ENCODE measurements at places on chromosomes 4 and X.

- no peak for DNase-seq
These were observed 6.4 kb downstream of the ARX start for GRCh38 chrX:25009407-25009806.

- DNase-seq, result no peak
These were observed 9.1 kb downstream of the SLC7A3 start for GRCh38 chrX:70921709-70922352.

DNA sequence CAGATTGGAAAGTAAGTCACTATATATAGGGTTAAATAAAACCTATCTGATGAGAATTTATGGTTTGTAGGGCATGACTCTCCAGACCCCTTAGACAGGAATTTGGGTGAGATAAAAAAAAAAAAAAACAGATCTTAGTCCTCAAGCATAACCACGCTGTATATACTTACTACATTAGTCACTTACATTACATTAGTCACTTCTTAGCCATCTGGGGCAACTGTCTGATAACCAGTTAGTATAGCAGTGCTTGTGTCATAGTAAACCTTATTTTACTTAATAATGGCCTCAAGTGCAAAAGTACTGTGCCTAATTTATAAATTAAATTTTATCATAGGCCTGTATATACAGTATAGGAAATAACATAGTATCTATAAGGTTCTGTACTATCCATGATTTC, 60.2 kb upstream of the RPS6KA6 start:
- no peak for DNase-seq

DNA sequence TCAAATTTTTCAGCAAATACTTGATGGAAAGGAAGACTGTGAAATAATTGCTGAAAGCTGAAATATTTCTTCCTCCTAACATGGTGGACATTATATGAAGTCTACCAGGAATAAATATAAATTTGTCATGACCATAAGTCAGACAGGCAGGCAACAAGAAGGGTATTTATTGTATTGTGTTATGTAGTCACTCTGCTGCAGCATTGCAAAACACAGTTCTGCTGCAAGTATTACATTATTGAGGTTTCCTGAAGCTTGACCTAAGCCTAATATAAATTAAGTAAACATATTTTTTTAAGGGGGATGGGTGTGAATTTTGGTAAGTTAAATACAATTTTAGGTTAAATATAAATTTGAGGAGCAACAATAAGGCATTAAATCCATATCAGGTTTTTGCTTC, 60.2 kb upstream of the MAOA start:
- no peak for DNase-seq

- peak; percentile 34 for DNase-seq
These were observed 51.5 kb downstream of the ALPK1 start for GRCh38 chr4:112348488-112349158.

GRCh38 chrX:57074458-57074857, 46.9 kb downstream of the SPIN2B start:
- DNase-seq, result no peak

GRCh38 chr4:128775477-128775876, 34.0 kb upstream of the JADE1 start:
- DNase-seq, result no peak

GRCh38 chrX:155745792-155746191, 133.0 kb upstream of the TMLHE start:
- peak; percentile 71 for DNase-seq

GRCh38 chrX:2383735-2384134, 117.0 kb downstream of the DHRSX start:
- DNase-seq, result no peak

DNA sequence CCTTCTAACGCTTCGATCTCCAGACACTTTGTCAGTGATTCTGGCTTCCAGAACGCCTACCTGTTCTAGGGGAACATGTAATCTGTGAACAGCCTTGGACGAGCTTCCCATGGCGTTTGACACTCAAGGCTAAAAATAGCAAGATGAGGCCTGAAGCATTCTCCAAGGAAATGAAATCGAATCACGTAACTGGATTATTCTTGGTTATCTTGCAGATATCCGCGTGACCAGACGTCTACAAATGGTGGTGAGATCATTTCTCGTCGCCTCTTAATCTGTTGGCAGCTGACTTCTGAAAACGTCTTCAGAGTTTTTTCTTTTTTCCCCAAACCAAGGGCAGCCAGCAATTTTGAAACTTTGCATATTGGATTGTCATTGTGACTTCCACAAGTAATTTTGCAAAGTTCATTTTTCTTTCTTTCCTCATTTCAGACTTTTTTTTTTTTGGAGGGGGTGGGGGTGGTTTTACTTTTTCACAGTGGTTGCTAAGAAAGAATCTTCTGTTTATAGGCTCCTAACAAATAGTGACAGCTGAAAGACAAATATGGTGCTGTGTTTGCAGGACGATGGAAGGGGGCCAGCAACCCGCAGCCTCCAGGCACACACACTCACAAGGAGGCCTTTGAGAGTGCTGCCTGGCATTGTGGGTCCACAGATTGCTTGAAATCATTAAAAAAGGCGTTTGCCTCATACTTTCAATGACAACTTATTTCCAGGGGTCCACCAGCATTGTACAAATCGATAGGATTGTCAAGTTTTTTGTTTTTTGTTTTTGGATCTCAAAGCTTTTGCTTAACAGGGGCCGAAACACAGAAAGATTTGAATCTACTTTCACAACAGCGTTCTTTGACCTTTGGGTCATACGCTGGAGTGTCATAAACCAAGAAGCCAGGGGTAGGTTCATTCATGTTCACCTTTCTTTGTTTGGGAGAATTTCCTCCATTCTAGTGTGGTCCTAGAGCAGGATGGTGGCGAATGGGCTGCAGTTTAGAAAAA, 32.4 kb upstream of the PDLIM3 start:
- DNase-seq, result no peak

DNA sequence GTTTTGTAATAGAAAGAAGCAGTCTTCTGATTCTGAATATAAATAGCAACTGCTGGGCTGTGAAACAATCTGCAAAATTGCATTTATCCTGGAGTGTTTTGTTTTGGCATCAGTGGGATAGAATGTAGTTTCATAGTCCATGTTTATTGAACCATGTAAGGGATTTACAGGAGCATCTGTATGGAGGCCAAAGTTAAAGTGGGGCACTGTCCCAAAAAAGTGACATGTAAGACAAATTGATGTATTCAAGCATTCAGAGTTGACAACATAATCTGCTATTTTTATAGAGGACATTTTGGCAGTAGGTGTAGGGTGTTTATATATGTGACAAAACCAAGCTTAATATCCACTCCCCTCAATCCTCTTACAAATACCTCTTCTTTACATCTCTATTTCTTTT, 200.5 kb upstream of the ANK2 start:
- no peak for DNase-seq

DNA sequence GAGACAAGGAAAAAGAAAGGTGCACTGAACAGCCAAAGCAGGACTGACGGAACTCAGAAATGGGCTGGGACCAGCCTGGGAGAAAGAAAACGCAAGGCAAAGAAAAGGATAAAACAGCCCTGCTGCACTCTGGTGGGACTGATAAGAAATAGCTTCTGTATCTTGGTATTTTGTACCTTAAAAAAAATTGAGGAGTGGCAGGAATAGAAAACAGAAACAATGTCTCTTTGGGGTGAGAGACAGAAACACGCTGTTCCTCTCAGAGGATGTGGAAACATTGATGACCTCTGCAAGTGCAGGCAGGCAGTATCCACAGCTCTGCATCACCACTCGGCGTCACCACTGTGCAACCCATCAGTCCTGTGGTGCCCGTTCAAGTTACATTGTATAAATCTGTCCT, 152.5 kb upstream of the SPRY1 start:
- no peak for DNase-seq

- DNase-seq, result no peak
These were observed 46.6 kb upstream of the PRRG1 start for GRCh38 chrX:37302569-37302968.

GRCh38 chr4:15149839-15150592, 147.7 kb downstream of the CPEB2 start:
- DNase-seq, result peak; percentile 71

DNA sequence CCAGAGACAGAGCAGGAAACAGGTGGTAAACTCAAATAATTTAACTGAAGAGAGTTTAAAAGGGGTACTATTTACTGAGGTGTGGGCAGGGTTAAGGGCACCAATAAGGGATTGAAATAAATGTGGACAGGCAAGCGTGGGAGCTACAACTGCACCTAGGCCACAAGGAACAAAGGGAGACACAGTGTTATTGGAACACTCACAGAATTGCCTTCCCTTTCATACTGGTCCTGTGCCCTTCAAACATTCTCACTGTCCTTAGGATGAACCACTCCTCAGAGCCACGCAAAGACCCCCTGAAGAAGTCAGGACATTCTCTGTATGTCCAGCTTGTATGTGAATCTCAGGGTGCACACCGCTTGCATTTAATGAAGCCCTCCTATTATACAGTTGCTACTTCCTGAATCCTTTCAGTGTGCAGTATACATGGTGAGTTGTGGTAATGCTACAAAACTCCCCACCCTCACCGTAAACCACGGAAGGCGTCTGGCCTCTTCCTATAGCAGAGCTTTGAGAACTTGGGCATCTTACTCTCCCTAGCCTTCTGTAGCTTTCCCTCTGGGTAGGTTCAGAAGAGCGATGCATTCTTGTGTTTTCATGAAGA, 9.6 kb upstream of the MRPL1 start:
- DNase-seq, result no peak

DNA sequence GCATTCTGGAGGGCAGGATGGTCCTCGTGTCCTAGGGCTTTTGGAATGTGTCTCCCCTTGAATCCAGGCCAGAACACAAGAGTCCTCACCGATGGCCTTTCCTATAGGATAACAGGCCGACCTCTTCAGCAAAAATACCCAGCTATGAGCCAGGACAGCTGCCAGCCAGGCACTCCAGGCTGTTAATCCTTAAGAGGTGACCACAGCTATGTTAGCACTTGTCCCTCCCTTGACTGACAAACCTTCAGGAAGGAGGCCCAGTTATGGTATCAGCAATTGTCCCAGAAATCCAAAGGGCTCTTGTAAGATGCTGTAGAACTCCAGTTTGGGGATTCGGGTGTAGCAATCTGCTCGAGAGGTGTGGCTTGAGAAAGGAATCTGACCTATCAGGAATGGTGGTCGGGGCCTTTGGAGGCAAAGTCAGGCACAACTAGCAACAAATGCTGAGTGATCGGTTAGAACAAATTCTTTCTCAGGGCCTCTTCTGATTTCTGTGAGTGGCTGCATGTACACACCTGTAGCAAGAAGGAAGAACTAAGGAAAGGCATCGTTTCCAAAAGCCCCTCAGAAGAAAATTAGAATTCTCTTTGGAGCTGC, 54.6 kb downstream of the PTCHD1 start:
- no peak for DNase-seq

DNA sequence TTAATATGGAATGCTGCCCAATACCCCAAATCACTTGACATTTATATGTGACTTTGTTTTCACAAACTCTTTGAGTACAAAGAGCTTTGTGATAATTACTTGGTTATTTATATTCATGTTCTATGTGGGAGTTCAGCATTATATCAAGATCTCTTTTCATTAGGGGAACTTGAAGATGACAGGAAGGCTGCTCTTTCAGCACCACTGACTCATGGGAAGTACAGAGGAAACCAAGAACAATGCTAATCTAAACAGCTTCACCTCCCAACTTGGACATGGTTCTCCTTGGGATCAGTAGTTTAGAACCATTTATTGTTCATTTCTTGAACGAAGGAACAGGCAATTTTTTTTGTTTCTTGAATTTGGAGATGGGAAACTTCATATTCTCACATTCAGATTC, 184.0 kb upstream of the AFF2 start:
- no peak for DNase-seq

Data from NCI-H774 (cell line).